A172 (cell line): ENCODE measurements at places on chromosomes 3 and 15. TPM values are rescaled to one million over a fixed set of nuclear protein-coding genes. Genes with fewer than 3 reads are reported as not detected.

NLGN1 gene
- 0.50 and 0.72 TPM in 2 replicates for total RNA-seq

SFMBT1 gene
- 15.8 and 25.0 TPM in 2 replicates for total RNA-seq

FAM107A gene
- total RNA-seq = not detected in 2 replicates

SPTBN5 gene
- total RNA-seq = 0.16 and 0.22 TPM in 2 replicates

SLC25A36 gene
- 29.3 and 44.4 TPM in 2 replicates for total RNA-seq

CNOT10 gene
- 34.4 and 44.8 TPM in 2 replicates for total RNA-seq

GOLGA6L4 gene
- total RNA-seq = 0.79 and 0.81 TPM in 2 replicates

PROS1 gene
- total RNA-seq = 58.8 and 73.0 TPM in 2 replicates

MCF2L2 gene
- total RNA-seq = 0.22 and 0.41 TPM in 2 replicates

FOXB1 gene
- not detected in 2 replicates for total RNA-seq

EXD1 gene
- total RNA-seq = not detected in 2 replicates

DISP2 gene
- total RNA-seq = 0.19 and 0.36 TPM in 2 replicates

TAGLN3 gene
- total RNA-seq = not detected in 2 replicates

TP63 gene
- 0.09 TPM in 1 of 2 replicates, not detected in the other for total RNA-seq

COL8A1 gene
- 24.4 and 26.9 TPM in 2 replicates for total RNA-seq

EFCAB12 gene
- total RNA-seq = 0.05 and 0.10 TPM in 2 replicates

SLC30A4 gene
- 4.7 and 5.5 TPM in 2 replicates for total RNA-seq

CTXN2 gene
- 0.05 TPM in 1 of 2 replicates, not detected in the other for total RNA-seq

SNTN gene
- not detected in 2 replicates for total RNA-seq
